Fibroblast of skin of left quadriceps (primary cell): ENCODE measurements at places on chromosomes 11 and 22.
A peak's percentile ranks its signal among the peaks of the same experiment; 100 is the strongest.

DNA sequence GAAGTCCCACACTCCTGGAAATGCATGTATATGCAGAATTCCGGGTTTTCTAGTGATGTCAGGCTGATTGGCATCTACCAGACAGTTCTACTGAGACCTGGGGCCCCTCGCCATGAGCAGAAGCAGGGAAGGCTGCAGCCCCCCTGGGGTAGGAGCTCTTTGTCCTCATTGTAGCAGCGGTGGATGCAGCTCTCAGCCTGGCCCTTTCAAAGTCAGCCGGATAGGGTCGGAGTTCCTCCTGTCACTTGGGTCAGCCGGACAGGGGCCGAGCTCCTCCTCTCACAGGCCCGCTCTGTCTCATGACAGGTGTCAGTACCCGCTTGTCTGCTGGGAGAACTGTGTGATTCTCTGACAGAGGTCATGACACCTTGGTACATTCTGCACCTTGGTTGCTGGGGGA, 30.0 kb downstream of the MRGPRD start:
- DNase-seq: no peak

GRCh38 chr11:115184901-115185300, 319.3 kb downstream of the CADM1 start:
- no peak for DNase-seq

GRCh38 chr11:62737196-62737595, 8.9 kb downstream of the TTC9C start:
- no peak for DNase-seq

- DNase-seq: no peak
Measured at GRCh38 chr11:86978247-86978646, 23.1 kb upstream of the FZD4 start.

DNA sequence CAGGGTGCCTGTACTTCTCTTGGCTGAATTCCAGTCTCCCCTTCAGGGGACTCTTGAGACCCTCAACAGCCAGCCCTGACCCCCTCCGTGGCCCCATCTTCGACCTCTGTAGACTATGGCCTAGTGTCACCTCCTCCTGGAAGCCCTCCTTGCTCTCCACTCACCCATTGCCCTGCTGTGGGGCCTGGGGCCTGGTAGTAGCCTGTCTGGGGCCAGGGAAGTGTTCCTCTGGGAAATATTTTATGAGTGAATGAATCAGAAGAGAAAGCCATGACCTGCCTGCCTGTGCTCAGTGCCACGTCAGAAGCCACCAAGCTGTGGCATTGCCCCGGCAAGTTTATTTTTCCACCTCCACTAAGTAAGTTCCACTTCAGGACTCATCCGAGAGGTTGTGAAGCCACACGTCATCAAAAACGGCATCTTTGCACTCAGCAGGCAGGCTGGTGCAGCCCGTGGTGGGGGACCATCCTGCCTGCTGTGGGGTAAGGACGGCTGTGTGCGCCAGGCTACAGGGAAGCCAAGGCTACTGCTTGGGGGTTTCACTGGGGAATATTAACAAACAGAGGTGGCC, 59.6 kb upstream of the PPARA start:
- DNase-seq: no peak

GRCh38 chr22:38935023-38935422, 22.4 kb upstream of the APOBEC3A start:
- DNase-seq: no peak

DNA sequence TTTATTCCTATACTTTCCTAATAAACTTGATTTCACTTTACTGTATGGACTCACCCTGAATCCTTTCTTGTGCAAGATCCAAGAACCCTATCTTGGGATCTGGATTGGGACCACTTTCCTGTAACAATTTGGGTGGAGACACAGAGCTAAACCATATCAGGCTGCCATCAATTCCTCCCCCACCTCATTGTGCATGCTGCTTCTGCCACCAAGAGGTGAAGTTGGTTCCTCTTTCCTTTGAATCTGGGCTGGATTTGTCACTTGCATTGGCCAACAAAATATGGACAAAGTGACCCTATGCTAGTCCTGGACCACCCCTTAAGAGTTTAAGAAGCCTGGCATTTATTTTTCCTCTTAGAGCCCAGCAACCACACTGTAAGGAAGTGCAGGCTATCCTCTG, 39.4 kb upstream of the CEP295 start:
- DNase-seq: no peak

DNA sequence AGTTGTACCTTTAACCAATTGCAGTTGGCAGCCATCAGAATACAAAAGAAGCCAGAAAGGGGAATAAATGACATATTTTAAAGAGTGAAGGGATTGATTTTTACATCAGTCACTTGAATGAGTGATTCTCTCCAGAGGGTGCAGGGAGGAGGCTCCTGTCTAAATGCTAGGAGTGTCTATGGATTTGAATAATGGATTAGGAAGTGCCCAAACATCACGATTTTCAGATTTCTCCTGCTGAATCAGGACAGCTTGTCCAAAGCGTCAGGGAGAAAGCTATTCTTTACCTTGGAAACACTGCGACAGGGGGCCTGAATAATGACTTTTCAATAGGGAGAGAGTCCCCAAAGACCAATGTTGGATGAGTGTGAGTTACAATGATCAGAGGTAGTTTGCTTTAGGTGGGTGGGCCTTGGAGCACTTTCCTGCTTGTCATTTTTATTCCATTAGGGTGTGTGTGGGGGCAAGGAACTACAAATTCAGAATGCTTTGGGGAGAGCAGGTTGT, 735.5 kb downstream of the KCNA4 start:
- DNase-seq: no peak

- peak; percentile 75 for DNase-seq
Measured at GRCh38 chr22:30829901-30830550, 135.4 kb downstream of the OSBP2 start.

DNA sequence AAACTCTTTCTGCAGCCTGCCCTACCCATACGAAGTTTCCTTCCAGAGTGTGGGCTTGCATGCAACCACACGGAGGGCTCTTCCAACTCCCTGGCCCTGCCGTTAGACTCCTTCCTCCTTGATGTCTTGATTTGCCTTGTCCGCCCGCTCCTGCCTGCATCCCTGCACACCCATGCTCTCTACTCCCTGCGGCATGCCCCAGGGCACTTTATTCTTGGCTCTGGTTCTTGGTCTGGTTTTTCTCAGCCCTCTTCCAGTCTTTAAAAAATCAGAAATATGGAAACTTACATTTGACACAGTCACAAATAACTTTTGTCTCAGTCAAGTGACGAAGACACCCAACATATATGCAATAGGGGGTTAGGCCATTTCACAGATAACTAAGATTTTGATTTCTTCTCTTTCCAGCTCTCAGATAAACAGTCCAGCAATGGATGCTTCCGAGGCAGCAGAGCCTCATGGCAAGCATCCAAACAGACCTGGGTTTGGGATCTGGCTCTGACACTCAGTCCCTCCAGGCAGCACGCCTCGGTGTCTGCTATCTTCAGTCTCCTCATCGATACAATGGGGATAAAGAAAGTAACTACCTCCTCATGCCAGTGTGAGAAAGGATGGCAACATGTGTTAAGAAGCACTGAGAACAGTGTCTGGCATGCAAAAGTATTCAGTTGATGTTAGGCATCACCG, 15.7 kb upstream of the OPCML start:
- no peak for DNase-seq

GRCh38 chr11:35012467-35013191, 96.2 kb downstream of the PDHX start:
- DNase-seq: no peak

- DNase-seq: no peak
Measured at GRCh38 chr11:68142028-68142412, 20.8 kb upstream of the CHKA start.

- DNase-seq: no peak
Measured at GRCh38 chr11:95404370-95404769, 173.4 kb upstream of the SESN3 start.

- DNase-seq: peak; percentile 64
Measured at GRCh38 chr11:76752321-76753143, 30.6 kb upstream of the TSKU start.

GRCh38 chr11:10803676-10804075, 5.0 kb downstream of the EIF4G2 start:
- no peak for DNase-seq

GRCh38 chr11:107770551-107770951, 58.7 kb upstream of the SLN start:
- peak; percentile 7 for DNase-seq

DNA sequence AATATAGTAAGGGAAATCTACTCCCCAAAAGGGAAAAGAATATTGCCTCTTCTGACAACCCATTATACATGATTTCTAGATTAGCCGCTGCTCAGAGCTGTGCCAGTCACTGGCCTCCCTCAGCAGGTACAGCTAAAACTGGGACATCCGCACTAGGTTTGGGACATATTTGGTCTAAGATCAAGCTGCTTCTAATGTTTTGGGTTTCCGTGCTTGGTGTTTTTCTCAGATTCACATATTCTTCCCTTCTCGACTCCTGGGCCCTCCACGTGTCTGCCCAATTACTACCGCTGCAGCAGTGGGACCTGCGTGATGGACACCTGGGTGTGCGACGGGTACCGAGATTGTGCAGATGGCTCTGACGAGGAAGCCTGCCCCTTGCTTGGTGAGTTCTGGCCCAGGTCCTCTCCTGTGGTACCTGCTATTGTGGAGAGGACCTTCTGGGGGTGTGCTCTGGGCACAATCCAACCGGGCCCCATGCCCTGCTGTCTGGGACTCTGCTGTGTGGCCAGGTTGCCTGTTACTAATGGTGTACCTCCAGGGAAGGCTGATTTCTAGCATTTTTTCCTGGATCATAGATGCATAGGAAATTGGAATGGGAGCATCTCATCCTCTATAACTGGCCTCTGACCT, 138.1 kb upstream of the SORL1-AS1 start:
- DNase-seq: no peak

DNA sequence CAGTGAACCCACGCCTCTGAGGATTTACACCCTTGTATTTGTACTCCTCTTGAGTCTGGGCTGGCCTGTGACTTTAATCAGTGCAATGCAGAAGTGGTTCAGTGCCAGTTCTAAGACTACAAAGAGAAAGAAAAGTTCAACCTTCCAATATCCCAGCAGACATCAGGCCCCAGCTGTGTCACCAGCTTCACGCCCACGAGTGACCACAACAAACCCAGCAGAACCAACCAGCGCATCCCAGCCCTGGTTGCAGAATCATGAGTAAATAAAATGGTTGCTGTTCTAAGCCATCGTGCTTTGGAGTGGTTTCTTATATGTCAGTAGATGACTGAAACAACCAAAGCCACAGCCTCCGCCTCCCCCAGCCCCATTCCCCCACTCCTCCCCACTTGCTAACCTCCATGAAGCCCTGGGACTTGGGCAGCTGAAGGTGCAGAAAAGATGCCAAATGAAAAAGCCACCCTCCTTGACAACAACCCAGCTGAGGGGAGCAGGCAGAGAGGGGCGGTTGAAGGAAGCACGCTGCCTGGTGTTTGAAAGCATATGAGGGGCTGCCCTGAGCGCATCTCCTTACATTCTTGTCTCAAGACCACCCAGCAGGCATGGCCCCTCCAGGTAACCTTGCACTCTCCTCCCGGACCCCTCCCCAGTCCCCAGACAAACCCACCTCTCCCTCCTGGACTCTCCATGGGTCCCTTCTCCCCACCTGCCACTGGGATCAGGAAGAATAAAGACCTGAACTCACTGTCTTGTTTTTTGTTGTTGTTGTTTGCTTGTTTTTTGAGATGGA, 20.9 kb downstream of the TSKU start:
- DNase-seq: no peak

- no peak for DNase-seq
Measured at GRCh38 chr11:6824136-6824823, 21.2 kb upstream of the OR10A5 start.

DNA sequence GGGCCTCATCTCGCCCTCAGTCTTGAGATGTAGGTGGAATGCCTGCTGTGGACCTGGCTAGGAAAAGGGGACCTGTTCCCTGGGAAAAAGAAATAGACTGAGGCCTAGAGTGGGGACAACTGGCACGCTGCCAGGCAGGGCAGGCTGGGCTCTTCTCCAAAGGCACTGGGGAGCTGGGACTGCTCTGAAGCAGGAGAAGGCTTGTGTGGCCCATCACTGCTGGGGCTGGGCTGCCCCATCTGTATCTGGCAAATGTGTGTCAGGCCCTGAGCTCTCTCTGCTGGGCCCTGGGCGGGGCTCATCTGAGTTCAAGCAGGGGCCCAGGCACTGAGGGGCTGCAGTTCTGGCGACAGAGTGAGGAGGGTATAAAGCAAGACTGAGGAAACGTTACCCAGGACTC, 32.9 kb downstream of the ARVCF start:
- DNase-seq: no peak

- DNase-seq: no peak
Measured at GRCh38 chr11:123484448-123484847, 54.4 kb downstream of the GRAMD1B start.

DNA sequence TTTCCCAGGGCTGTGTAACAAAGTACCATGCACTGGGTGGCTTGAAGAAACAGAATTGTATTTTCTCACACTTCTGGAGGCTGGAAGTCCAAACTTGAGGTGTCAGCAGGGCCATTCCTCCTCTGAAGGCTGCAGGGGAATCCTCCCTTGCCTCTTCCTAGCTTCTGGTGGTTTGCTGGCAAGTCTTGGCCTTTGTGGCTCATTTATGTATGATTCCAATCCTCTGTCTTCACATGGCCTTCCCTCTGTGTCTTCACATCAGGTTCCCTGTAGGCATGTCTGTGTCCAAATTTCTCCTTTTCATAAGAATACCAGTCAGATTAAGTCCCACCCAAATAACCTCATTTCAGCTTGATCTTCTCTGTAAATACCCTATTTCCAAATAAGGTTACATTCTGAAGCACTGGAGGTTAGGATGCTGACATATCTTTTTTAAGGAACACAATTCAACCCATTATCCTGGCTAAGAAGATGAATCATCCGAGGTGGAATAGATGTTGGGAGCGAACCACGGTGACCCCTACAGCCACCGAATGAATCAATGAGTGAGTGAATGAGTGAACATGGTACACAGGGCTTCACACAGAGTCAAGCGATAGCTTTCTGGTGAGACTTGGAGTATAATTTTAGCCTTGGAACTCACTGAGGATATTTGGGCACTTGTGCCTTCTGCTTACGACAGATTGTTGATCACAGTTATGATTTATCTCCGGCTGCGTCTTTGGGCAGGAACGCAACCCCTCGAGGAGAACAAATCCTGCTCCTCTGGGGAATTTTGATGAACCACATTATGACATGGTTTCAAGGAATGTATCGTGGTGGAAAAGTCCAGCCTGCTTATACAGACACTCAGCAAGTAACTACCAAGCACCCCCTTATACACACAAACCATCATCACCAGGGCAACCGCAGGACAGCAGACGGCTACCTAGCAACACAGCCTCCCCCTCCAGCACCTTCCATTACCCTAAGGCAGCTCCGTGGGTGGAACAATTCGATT, 34.3 kb upstream of the MICAL2 start:
- DNase-seq: peak; percentile 99

DNA sequence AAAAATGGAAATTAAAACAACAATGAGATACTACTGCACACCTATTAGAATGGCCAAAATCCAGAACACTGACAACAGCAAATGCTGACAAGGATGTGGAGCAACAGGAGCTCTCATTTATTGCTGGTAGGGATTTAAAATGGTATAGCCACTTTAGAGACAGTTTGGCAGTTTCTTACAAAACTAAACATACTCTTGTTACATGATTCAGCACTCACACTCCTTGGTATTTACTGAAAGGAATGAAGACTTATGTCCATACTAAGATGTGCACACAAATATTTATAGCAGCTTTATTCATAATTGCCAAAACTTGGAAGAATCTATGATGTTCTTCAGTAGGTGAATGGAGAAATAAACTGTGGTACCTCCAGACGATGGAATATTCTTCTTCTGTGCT, 40.8 kb downstream of the PGM2L1 start:
- DNase-seq: no peak

- no peak for DNase-seq
Measured at GRCh38 chr11:89136606-89137005, 41.1 kb upstream of the TYR start.
